ENCODE measurements at places on chromosomes 6 and 20.

- DNase-seq: no peak
Observed at GRCh38 chr6:165820407-165820806, 157.4 kb upstream of the PDE10A start.

- DNase-seq: no peak
Observed at GRCh38 chr20:64072498-64073063, 6.7 kb downstream of the RGS19 start.

DNA sequence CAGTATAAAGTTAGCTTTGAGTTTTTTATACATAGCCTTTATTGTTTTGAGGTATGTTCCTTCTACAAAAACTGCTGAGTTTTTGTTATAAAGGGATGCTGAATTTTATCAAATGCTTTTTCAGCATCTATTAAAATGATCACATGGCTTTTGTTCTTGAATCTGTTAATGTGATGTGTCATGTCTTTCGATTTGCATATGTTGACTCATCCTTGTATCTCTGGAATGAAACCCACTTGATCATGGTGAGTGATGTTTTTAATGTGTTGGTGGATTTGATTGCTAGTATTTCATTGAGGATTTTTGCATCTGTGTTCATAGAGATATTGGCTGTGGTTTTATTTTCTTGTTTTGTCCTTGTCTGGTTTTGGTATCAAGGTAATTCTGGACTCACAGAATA, 24.7 kb upstream of the BLCAP start:
- DNase-seq: no peak

- no peak for DNase-seq
Observed at GRCh38 chr20:44851545-44851944, 34.0 kb upstream of the YWHAB start.

GRCh38 chr6:157982563-157983405, 1.1 kb downstream of the SYNJ2 start:
- DNase-seq: no peak

DNA sequence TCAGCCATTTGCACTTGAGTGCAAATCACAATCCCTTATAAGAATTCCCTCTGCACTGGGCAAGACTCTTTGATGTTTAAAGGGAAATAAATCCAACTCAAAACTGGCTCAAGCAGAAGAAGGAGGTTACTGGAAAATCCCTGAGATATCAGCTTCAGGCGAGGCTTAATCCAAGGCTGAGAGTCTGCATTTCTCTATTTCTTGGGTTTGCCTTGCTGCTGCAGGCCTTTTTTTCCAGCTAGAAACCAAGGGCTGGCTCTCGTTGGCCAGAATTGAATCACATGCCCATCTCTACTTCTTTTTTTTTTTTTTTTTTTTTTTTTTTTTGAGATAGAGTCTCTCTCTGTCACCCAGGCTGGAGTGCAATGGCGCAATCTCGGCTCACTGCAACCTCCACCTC, 11.7 kb downstream of the HCK start:
- DNase-seq: no peak

DNA sequence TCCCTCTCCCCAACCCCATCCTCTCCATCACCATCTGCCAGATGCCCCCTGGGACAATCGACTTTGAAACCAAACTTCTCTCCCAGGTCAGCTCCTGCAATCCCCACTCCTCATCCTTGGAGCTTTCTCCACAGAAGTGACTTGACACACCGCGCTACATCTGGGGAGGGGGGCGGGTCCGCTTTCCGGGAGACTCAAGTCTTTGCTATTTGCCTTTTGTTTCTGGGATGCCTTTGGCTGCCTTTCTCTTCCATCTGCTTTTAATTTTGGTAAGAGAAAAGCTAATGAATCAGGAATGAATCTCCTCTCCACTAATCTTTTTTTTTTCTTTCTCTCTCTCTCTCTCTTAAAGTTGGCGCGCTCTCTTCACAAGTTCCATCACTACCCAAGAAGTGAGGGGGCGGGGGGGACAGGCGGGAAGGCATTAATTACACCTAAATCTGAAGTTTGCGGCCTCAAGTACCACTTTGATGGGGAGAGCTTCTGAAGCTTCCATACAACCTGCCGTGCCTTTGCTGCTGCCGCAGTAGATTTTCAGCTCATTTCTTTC, 664 bp upstream of the TPBG start:
- DNase-seq: no peak

DNA sequence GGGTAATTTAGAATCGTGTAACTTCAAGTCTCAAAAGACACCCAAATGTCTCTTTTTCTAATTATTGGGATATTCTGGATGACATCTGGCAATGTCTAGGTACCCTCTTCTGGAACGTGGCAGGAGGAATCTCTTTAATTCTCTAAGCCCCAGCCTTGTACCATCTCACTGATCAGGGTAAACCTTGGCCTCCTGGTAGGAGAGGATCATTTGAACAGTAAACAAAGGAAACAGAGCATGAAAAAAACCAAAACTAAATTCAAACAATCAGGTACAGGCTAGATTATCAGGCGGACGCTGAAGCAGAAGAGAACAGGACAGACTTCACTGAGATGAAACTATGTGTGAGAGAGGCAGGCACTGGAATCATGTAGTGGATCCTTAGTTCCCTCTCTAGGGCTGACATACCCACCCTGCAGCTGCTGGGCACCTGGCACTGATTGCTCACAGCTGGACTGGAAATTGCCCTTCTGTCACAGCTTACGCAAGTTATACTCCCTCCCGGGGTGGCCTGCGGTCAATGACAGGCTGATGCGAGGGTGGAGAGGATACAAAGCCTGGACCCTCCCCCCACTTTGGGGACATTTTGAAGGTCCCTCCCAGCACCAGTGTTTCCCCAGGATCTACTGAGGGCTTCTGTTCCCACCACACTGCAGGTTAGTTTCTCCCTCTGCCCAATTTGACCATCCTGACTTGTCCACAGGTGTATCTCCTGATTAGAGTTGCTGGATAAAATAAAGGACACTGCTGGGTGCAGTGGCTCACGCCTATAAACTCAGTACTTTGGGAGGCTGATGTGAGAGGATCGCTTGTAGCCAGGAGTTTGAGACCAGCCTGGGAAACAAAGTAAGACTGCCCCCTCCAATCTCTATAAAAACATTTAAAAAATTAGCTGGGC, 20.6 kb upstream of the ZBTB24 start:
- DNase-seq: no peak

- no peak for DNase-seq
Observed at GRCh38 chr20:24694157-24694726, 224.8 kb downstream of the SYNDIG1 start.

- DNase-seq: no peak
Observed at GRCh38 chr20:2817891-2818595, 1.9 kb downstream of the TMEM239 start.

- no peak for DNase-seq
Observed at GRCh38 chr6:113697632-113698410, 159.3 kb upstream of the MARCKS start.

- DNase-seq: no peak
Observed at GRCh38 chr6:12525276-12525675, 191.3 kb upstream of the PHACTR1 start.

DNA sequence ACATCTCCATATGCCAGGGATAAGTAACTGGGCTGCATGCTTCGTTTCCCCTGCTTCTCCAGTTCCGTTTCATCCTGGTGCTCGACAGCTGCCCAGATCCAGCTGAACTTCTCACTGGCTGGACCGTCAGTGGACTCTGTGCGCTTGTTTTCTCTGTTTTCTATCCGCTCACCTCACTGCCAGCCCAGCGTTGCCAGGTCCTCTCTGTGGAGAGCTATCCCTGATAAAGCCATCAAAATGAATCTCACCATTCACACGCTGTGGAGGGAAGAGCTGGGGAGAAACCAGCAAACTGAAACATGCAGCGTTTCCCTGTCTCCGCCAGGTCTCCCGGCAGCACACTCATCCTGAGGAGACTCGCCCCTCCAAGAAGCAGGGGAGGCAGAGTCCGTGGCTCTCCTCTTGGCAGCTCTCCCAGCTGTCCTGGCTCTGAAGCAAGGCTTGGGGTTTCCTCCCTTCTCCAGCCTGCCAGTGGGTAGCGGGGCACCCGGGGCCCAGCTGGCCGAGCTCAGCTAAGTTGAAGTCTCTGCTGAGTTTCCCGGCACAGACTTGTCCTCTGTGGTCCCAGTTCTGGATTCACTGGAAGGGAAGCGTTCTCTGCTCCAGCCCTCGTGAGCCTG, 160.9 kb downstream of the DTNBP1 start:
- no peak for DNase-seq

- no peak for DNase-seq
Observed at GRCh38 chr6:30283761-30284160, 43.0 kb upstream of the TRIM39 start.

DNA sequence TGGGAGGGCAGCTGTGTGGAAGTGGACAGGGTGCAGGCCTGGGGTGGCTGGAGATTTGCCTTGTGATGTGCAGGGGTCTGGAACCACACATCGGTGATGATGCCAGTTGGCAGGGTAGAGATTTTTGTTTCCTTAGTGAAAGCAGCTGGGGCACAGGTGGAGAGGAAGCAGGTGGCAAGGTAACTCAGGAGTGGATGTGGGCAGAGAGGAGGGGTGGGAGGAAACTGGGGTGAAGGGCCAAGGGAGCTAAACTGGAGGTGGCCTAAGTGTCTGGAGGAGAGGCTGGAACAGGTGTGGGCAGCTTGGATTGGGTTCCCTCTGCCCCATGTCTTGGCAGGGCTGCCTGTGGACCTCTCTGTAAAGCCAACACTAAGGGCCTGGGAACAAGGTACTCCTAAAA, 4.7 kb upstream of the SCUBE3 start:
- DNase-seq: no peak
